Stimulated activated CD4-positive, alpha-beta T cell treated with anti-CD3 and anti-CD28 coated beads, Interleukin-15, amount 100 ng/mL, for 1 hour (primary cell): ENCODE measurements at places on chromosomes 3 and 15.

- no peak for DNase-seq
These were observed 309.7 kb upstream of the GADL1 start for GRCh38 chr3:31203960-31204795.

- DNase-seq, result no peak
These were observed 12.3 kb upstream of the BDH1 start for GRCh38 chr3:197567904-197568681.

- DNase-seq, result no peak
These were observed 66.6 kb downstream of the SYNPR start for GRCh38 chr3:63344661-63345060.

DNA sequence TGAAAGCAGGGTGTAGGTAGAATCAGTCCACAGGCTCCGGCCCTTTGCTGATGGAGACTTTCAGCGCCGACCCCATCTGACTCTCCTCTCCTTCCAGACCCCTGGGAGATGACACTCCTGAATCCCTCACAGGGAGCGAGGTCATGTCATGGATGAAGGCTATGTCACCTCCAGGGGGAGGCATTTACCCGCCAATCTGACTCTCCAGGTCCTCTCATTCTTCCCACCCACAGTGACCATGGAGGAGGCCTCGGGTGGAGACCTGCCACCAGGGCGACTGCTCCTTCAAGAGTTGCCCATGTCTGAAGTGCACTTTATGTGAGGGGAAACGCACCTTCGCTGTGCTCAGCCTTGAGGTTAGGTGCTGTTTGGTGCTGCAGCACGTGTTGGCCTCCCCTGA, 112.7 kb downstream of the KLF13 start:
- DNase-seq, result no peak

- DNase-seq, result no peak
These were observed 9.6 kb upstream of the CD276 start for GRCh38 chr15:73674587-73674986.

- no peak for DNase-seq
These were observed 32.4 kb upstream of the PIK3R4 start for GRCh38 chr3:130779031-130779430.

- DNase-seq, result no peak
These were observed 208.4 kb upstream of the NANOGP8 start for GRCh38 chr15:35293353-35294130.

DNA sequence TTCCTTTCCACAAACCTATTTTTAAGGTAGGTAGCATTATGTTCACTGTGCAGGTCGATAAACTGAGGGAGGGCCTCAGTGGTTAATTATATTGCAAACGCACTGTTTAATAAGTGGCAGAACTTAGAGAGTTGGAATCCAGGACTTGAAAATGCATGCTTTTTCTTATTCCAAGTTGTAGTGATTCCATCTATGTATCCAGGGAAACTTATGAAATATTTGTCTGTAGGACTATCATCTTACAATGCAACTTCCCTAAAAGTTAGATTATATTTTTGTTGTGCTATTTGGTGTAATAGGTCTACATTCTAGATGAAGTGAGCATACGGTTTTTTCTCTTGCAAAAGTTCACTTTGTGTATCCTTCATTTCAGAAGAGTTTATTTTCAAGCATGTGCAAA, 419.5 kb downstream of the NAALADL2 start:
- DNase-seq, result no peak

GRCh38 chr15:78640527-78641101, 396 bp downstream of the CHRNB4 start:
- no peak for DNase-seq

- DNase-seq, result no peak
These were observed 129.8 kb upstream of the MEF2A start for GRCh38 chr15:99435877-99436541.

DNA sequence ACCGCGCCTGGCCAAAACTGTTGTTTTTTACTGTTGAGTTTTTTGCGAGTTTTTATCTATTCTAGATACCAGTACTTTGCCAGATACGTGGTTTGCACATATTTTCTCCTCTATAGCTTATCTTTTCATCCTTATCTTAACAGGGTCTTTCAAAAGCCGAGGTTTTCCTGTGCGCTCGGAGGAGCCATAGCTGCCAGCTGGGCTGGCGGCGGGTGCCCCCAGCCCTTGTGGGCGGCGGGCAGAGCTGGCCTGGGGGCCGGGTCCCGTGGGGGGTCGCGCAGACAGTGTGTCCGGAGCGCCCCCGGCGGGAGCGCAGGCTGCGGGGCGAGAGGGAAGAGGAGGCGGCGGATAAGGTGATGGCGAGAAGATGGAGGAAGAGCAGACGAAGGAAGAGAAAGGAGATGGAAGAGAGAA, 11.1 kb upstream of the EIF4A2 start:
- DNase-seq, result no peak
